ENCODE measurements at places on chromosomes 12 and 14.

GRCh38 chr12:3231399-3231876 lies 154.3 kb downstream of the TSPAN9 start:
- no peak for DNase-seq

- no peak for DNase-seq
Measured at GRCh38 chr12:114626-115211, 48.2 kb downstream of the IQSEC3 start.

DNA sequence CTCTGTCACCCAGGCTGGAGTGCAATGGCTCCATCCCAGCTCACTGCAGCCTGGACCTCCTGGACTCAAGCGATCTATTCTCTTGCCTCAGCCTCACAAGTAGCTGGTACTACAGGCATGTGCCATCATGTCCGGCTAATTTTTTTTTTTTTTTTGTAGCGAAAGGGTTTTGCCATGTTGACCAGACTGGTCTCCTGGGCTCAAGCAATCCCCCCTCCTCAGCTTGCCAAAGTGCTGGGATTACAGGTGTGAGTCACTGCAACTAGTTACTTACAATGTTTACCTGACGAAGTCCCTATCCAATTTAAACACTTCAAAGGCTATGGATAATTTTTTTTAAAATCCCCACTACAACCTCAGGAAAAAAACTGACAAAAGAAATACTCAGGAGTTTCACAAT lies 1.8 kb downstream of the KRR1 start:
- DNase-seq: no peak

GRCh38 chr14:91255026-91255695 lies 10.7 kb upstream of the GPR68 start:
- DNase-seq: no peak

DNA sequence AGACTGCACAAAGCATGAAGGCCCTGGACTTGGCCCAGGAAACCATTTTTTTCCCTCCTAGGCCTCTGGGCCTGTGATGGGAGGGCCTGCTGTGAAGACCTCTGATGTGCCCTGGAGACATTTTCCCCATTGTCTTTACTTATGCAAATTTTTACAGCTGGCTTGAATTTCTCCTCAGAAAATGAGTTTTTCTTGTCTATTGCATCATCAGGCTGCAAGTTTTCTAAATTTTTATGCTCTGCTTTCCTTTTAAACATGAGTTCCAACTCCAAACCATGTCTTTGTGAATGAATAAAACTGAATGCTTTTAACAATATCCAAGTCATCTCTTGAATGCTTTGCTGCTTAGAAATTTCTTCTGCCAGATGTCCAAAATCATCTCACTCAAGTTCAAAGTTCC lies 43.7 kb upstream of the TRHDE start:
- DNase-seq: no peak

DNA sequence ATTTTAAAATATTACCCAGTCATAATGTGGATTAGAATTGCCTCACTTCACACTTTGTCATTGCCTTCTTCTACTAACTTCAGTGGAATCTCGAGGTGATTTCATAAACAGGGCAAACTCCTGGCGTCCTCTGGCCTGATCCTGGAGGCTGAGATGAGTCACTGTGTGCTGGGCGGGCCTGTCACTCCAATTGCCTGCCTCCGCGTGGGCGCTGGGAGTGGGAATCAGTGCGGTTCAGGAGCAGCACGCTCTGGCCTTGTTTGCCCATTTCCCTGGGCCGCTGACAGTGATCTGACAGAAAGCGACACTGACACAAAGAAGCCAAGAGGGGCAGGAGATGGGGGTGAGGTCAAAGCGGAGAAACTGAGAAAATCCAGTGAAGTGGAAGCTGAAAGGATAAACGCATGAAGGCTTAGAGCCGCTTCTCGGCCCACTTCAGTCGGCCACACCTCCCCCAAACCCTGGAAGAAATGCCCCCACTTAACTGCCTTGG lies 29.7 kb downstream of the LGR5 start:
- no peak for DNase-seq

GRCh38 chr12:110458756-110459155 lies 8.6 kb upstream of the ARPC3 start:
- no peak for DNase-seq

GRCh38 chr12:11756022-11756421 lies 106.5 kb downstream of the ETV6 start:
- no peak for DNase-seq

DNA sequence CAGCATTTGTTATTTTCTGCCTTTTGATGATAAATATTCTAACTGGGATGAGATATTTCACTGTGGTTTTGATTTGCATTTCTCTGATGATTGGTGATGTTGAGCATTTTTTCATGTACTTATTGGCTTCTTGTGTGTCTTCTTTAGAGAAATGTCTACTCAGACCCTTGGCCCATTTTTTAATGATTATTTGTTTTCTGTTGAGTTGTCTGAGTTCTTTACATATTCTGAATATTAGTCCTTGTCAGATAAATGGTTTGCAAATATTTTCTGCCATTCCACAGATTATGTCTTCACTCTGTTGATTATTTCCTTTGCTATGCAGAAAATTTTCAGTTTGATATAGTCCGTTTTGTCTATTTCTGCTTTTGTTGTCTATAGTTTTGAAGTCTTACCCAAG lies 317.0 kb downstream of the CEP128 start:
- no peak for DNase-seq

GRCh38 chr14:58362798-58363412 lies 32.8 kb upstream of the TOMM20L start:
- DNase-seq: no peak

DNA sequence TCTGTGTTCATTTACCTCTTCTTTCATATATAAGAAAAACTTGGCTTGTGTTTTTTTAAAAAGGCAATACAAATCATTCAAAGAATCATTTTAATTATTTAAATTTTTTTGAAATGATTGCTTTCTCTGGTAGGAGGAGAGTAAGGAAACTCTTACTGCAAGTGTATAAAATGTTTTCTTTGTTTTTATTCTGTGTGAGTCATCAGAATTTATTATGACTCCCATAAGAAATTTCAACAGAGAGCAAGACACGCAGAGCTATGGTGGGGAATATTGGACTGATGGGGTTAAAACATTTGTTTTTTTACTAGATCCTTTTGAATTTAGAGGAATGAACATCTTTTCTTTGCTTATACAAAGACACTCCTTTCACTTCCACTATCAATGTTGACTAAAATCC lies 119.1 kb upstream of the ATXN7L3B start:
- no peak for DNase-seq

- DNase-seq: no peak
Measured at GRCh38 chr12:124967016-124967739, 21.8 kb downstream of the DHX37 start.

DNA sequence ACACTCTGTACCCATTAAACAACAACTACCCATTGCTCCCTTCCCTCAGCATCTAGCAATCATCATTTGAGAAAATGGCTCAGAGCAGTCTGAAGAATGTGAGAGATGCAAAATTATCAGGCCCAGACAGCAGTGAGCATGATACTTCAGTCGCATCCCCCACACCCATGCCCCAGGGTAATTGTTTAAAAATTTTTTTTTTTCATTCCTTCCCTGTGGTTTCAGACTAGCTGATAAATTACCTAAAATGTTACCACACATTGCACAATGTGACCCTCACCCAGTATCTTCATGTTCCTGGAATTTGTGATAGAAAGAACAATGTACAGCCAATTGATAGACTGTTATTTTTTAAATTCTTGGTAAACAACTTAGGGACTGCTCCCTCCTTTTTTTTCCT lies 11.3 kb upstream of the USP15 start:
- DNase-seq: no peak

- DNase-seq: no peak
Measured at GRCh38 chr12:6340745-6341416, 995 bp downstream of the TNFRSF1A start.

- DNase-seq: no peak
Measured at GRCh38 chr12:110619534-110619953, 5.6 kb downstream of the TCTN1 start.

- no peak for DNase-seq
Measured at GRCh38 chr12:66959276-66959675, 280.4 kb upstream of the GRIP1 start.

DNA sequence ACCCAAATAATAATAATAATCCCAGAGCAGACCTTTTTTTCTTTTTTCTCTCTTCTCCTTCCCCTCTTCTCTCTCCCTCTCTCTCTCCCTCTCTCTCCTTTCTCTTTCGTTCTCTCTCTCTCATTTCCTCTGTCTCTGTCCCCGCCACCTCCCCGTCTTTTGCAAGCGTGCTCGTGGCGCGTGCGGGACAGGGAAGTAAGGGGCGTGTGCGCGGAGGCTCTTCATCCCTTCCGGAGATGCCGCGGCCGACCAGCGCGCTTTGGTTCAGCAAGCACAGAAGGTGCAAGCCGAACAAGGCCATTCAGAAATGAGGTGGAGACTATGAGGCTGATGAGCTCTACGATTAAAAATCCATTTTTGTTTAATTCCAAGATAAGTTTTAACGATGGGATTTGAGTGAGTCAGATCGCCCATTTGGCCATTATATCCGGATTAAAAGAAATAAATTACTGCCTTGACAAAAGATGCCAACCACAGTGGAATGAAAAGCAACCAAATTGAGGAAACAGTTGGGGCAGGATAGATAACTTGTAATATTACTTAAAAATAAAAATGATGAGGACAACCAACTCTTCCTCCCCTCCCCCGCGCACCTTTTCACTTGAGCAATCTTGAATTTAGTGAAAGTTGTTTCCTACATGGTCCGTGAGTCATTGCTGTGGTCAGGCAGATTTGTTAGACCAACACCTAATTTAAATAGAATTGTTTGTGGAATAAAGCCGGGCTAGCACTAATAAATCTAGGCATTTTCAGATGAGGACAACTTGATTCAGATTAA lies 1.2 kb upstream of the AMIGO2 start:
- DNase-seq: no peak

GRCh38 chr12:76006028-76006925 lies 25.3 kb downstream of the PHLDA1 start:
- no peak for DNase-seq

DNA sequence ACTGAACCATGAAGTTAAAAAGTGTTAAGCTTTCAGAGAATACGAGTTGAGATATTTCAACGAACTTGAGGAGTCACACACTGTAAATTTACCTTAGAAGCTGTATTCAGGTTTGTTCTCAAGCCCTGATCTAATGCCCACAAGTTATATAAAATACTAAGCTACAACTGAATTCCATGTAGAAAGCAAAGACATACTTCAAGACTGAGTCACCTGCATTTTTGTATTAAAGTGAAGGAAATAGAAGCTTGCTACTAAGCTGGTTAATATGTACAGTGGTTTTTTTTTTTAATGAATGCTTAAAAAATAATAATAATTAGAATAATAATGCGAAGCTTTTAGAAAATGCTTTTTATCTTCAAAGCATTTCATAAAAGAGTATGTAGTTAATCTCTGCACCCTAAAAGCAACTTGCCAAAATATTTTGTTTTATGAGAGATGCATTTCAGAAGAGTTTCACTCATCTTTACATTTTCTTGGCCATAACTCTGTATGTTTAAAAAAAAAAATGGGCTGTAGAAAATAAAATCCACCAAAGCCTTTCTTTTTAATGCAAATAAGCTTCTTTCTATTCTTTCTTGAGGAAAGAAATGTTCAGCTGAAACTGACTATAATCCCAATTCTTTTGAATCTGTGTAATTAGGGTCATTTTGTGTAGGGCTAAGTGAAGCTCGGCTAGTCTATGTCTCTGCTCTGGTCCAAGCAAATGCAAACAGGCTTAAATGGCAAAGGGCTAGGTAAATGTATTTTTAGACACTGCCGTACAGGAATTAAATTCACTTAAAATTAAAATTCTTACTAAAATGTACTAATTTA lies 1047.5 kb upstream of the FLRT2 start:
- no peak for DNase-seq

- no peak for DNase-seq
Measured at GRCh38 chr12:70543444-70543843, 93.8 kb downstream of the PTPRB start.

DNA sequence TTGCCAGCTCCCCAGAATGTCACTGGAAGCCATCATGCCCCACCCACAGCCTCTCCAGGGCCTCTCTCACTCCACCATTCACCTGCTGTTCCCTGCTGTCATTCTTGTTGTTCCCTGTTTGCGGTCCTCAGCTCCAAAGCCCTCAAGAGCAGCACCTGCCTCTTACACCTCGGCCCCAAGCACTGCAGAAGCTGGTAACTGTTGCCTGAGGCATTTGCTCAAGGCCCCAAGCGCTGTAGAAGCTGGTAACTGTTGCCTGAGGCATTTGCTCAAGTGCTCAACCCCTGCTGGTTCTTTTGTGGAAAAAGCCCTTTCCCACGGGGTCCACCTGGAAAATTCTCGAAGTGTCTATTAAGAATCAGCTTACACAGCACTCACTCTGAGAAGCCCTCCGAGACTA lies 78.0 kb downstream of the ARL6IP4 start:
- no peak for DNase-seq

GRCh38 chr14:25010471-25010870 lies 39.5 kb downstream of the STXBP6 start:
- no peak for DNase-seq

- no peak for DNase-seq
Measured at GRCh38 chr12:53414756-53415417, 8.8 kb upstream of the AMHR2 start.

GRCh38 chr14:50766338-50766886 lies 64.5 kb downstream of the NIN start:
- DNase-seq: no peak

- DNase-seq: no peak
Measured at GRCh38 chr14:63193236-63193635, 11.0 kb upstream of the RHOJ start.

GRCh38 chr14:34064349-34064748 lies 113.5 kb upstream of the EGLN3 start:
- DNase-seq: no peak

DNA sequence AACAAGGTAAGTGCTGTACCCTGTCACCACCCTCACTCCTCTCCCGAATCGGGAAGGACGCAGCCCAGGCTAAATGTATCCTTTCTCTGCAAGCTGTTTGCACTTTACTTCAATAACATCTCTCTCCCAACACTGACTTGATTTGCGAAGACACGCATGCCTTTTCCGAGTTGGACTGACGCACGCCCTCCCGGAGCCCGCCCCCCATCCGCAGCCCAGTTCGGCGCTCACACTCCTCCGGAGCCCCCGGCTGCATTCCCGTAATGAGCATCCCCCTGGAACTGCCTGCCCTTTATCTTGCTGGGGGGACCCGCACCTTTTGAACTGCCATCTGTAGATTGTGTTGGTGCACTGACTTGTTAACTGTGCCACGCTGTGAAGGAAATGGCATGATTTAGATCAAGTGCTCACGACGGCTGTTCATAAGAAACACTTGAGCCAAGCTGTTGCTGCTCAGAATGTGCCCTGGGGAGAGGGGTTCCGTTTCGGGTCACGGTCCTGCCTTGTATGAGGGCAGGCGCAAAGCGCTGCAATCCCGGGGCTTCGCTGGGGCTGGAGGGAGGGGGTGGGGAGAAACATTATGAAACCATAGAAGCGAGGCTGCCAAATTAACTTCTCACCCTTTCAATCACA lies 176.6 kb upstream of the CDKN3 start:
- DNase-seq: no peak

- DNase-seq: no peak
Measured at GRCh38 chr14:31479027-31479426, 8.8 kb downstream of the GPR33 start.

DNA sequence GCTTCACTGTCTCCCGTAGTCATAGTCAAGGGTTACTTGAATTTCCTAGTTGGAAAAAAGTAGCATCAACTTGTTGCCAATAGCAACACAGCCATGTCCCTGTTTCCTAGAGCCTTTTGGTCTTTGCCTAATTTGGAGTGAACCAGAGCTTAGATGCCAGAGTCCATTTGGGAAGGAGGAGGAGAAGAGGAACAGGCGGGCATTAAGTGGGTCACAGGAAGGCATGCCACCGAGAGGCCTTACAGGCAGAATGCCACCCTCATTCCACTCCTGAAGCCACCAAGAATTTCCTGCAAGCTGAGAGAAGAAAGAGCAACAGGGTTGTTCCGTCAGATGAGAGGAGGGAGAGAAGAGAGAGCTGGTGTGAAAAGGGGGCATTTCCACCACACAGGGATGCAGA lies 339.5 kb downstream of the DPF3 start:
- DNase-seq: no peak

All from stimulated activated effector memory CD8-positive, alpha-beta T cell treated with anti-CD3 and anti-CD28 coated beads, Interleukin-12 subunit alpha, Interleukin-12 subunit beta, amount 100 ng/mL, for 72 hours (primary cell).